ENCODE measurements at places on chromosomes 16 and 17.

DNA sequence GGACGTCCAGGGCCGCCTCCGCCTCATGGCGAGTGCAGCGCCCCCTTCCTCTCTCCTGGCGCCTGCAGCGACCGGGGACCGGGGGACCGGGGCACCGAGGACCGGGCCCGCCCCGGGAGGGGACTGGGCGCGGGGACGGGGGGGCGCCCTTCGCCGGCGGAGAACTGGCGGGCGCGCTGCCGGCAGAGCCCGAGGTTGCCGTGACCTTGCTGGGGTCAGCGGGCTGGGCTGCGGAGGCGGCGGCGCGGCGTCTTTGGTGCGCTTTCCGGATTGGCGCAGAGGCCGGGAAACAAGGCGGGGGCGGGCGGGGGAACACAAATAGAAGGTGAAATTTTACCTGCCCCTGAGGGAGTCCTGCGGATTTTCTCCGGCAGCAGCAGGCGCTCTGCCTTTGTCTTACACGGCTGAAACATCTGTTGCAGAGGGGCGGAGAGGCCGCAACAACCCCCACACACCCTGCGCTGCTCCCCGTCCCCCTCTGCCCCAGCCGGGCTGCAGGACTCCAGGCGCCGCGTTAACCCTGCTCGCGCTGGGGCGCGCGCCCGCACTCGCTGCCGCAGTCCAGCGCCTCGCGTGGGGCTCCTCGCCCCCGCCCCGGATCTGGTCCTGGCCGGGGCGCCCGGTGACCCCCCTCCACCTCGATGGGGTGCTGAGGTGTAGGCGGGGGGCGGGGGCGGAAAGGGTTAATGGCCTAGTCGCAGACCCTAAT is 53.5 kb downstream of the SREBF1 start:
- peak; percentile 51 for DNase-seq

GRCh38 chr16:35188288-35189155 is 1729.1 kb downstream of the TP53TG3F start:
- DNase-seq: peak; percentile 1

DNA sequence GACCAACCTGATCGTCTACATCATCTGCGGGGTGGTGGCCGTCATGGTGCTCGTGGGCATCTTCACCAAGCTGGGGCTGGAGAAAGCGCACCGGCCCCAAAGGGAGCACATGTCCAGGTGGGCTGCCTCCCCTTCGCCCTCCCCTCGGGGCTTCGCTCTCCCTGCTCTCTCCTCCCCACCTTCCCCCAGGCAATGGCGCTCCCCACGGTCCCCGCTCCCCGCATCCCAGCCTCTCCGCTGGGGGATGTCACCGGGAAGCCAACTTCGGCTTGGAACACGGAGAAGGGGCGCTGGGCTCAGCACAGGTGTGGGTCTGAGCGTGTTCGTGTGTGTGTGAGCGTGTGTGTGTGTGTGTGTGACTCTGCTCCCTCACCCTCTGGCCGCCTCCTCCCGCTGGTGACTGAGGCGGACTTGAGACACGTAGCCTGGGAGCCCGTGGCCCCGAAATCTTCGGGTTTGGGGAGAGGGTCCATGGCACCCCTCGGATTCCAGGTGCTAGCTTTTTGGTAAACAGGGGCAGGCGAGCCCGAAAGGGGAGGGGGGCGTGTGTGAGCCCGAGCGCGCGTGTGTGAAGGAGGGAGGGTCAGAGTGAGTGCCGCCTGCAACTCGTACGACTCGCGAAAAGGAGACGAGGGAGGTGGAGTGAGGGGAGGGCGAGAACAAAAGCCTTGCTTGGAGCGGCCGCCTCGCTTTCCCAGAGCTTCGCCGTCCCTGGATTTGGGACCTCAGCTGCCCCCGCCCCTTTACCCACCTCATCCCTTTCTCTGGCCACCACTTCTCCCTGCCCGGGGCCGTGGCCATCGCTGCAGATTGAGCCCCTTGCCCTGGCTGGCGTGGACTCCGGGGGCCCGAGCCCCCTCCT is 1.3 kb downstream of the SHISA9 start:
- DNase-seq: no peak

GRCh38 chr17:66296289-66296725 is 6.1 kb upstream of the PRKCA start:
- DNase-seq: no peak

DNA sequence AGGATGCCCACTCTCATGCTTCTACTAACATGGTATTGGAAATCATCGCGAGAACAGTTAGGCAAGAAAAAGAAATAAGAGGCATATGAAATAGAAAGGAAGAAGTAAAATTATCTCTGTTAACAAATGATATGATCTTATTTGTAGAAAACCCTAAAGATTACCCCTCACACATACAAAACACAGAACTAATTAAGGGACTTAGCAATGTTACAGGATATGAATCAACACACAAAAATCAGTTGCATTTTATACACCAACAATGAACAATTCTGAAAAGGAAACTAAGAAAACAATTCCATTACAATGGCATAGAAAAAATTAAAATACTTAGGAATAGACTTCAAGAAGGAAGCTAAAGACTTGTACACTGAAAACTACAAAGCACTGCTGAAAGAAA is 2.7 kb upstream of the CAPNS2 start:
- no peak for DNase-seq

GRCh38 chr16:2152695-2153506 is 2.7 kb upstream of the TRAF7 start:
- DNase-seq: peak; percentile 55

- DNase-seq: no peak
Observed at GRCh38 chr16:78931678-78932077, 668.9 kb downstream of the MAF start.

GRCh38 chr16:65079549-65079948 is 42.3 kb downstream of the CDH11 start:
- no peak for DNase-seq

DNA sequence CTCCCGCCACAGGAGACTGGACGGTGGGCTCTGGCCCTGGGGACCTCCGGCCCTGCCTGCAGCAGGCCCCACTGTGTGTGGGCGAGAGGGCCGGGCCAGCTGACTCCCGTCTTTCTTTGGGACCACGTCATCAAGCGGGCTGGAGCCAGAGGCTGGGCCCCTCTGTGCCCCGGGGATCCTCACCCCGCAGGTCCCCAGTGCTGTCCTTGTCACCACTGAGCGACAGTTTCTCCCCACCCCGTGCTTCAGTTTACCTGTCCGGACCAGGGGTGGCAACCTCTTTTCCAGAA is 181.9 kb upstream of the ZNF469 start:
- DNase-seq: no peak

DNA sequence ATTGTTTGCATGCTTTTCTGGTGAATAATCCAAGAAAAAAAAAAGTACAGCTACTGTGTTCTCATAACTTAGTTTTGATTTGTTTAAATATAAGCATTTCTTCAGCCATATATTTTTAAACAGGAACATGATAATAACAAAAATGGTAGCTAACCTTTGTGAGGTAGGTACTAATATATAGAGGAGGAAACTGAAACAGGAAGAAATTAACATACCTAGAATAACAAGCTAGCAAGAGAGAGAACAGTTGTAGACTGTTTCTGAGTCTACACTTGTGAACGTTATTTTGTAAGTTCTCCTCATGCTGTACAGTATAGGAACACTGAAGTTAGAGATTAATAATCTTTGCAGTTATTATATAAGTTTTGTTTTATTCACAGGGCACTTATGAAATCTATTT is 49.3 kb downstream of the NSRP1 start:
- DNase-seq: no peak

- DNase-seq: no peak
Observed at GRCh38 chr17:68457168-68457538, at the start of gene WIPI1. TSS of gene WIPI1 (minus strand) at chr17:68457496. CDS start at chr17:68457421, 75 bp downstream.

DNA sequence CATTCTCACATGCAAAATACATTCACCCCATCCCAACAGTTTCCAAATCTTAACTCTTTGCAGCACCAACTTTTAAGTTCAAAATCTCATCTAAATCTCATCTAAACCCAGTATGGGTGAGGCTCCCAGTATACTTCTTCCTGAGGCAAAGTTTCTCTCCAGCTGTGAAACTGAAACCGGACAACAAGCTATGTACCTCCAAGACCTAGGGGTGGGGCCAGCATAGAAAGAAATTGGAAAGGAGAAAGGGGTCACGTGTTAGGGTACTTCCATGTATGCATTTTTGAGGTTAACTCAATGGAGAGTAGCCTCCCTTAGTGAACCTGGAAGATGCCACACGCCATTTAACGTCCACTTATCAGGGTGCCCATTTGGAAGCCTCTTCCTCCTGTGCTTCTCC is 23.9 kb upstream of the LRRC75A start:
- DNase-seq: peak; percentile 14

- no peak for DNase-seq
Observed at GRCh38 chr16:74661064-74661463, 5.6 kb downstream of the RFWD3 start.

- no peak for DNase-seq
Observed at GRCh38 chr17:48282303-48282702, 147.7 kb downstream of the SKAP1 start.

DNA sequence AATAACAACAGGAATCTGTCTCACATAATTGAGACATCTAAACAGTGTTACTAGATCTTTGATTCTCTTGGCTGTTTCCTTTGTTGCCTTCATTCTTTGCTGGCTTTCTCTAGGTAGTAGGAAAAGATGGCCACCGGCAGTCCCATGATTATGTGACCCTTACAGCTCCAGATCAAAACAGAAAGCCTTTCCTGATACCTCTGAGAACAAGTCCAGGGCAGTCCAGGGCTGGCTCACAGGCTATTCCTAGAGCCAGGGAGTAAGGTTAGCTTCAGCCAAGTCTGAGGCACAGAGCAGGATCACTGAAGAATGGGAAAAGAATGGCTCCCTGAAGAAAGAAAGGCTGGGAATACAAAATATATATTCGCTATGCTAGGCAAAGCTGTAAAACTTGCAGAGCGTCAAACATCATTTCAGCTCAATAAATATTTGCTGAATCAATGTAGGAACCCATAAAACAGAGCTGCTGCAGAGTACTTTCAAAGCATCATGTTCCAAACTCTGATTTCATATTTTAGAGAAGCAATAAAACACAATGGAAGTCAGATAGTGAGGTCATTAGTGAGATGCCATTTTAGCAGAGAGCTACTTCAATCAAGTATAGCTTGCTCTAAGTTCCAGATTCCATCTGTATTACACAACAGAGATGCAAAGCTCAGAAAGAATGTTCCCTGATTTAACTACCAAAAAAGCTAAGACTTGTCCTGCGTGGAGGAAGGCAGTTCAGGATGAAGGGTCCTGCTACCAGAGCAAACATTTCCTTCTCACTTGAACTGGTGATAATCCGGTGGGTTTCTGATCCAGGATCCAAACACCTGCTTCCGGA is 23.4 kb downstream of the ADAT1 start:
- no peak for DNase-seq

DNA sequence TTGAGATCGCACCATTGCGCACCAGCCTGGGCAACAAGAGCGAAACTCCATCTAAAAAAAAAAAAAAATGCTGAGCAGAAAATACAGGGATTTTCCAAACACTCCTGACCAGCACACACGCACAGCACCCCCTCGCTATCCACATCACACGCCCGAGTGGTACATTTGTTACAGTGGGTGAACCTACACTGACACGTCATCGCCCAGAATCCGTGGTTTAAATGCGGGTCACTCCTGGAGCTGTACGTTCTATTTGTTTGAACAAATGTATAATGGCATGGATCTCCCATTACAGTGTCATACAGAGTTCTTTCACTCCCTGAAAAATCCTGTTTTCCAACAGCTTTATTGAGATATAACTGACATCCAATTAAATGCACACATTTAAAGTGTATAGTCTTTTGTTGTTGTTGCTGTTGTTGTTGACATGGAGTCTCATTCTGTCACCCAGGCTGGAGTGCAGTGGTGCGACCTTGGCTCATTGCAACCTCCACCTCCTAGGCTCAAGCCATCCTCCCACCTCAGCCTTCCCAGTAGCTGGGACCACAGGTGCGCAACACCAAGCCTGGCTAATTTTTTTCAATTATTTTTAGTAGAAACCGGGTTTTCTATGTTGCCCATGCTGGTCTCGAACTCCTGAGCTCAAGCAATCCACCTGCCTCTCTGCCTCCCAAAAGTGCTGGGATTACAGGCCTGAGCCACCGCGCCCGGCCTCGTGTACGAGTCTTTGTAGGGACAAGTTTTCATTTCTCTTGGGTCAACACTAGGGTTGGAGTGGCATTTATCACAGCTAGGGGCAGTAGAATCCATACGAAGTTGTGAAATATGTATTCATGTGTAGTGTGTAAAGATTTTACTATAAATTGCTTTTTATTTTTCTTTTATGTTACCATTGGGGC is 4.4 kb upstream of the CARHSP1 start:
- peak; percentile 45 for DNase-seq

- DNase-seq: no peak
Observed at GRCh38 chr16:88569614-88569984, 604 bp upstream of the ZC3H18 start.

DNA sequence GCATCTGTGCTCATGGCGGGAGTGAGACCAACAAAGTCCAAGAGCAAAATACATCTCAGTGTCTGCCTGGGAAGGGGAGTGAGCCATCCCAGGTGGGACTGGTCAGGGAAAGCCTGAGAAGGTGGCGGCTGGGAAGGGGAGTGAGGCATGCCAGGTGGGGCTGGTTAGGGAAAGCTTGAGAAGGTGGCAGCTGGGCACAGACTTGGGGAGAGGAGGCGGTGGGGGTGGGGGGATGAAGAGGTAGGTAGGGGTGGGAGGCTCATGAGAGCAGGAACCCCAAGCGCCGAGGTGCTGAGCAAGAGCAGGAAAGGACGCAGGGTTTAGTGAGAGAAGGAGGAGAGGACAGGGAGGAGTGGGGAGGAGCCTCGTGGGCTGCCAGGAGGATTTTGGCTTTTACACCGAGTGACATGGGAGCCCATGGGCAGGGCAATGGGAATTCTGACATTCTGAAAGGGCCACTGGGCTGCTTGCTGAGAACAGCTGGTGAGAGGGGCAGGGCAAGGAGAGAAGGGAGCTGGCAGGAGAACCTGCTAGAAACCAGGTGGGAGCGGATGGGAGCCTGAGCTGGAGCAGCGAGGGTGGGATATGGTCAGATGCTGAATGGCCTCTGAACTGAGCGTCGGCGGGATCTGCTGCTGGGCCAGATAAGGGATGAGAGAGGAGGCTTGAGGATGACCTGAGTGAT is 256.1 kb upstream of the RPL38 start:
- no peak for DNase-seq

DNA sequence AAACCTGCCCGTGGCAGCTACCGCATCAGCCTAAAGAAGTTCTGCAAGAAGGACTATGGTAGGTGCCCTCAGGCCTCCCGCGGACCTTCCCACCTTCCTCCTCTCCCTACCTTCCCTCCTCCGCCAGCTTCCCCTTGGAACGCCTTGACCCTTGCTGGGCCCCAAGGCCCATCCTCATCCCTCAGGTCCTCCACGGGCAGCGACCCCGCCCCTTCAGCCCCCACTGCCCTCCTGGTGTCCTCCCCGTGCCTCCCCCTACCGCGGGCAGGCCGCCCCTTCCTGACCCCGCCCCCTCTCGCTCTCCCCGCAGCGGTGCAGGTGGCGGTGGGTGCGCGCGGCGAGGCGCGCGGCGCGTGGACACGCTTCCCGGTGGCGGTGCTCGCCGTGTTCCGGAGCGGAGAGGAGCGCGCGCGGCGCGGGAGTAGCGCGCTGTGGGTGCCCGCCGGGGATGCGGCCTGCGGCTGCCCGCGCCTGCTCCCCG is 1.4 kb upstream of the TBC1D24 start:
- DNase-seq: peak; percentile 32

GRCh38 chr17:45291171-45291805 is 25.5 kb downstream of the MAP3K14 start:
- DNase-seq: peak; percentile 43
